NCI-H526 treated with DMSO at 0.1 percent for 48 hours (cell line): ENCODE measurements at places on chromosomes 16 and 17.

DNA sequence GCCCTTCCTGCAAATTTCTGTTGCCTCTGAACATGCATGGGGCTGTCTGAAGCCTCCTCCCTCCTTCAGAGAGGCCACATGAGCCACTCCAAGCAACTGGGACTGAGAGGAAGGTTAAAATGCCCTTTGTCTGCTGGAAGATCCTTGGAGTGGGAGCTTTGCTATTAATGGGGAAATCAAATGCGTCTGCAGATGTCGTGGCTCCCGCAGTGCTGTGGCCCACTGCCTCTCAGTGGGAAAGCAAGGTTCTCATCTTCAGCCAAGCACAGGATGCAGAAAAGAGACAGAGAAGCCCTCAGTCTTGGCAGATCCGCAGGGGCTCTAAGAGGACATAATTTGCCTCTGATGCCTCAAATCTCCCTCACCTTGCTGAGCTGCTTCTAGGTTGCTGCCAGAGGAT, 34.8 kb downstream of the PEMT start:
- no peak for DNase-seq

GRCh38 chr17:58527306-58527705, 12.9 kb upstream of the MTMR4 start:
- DNase-seq: no peak

DNA sequence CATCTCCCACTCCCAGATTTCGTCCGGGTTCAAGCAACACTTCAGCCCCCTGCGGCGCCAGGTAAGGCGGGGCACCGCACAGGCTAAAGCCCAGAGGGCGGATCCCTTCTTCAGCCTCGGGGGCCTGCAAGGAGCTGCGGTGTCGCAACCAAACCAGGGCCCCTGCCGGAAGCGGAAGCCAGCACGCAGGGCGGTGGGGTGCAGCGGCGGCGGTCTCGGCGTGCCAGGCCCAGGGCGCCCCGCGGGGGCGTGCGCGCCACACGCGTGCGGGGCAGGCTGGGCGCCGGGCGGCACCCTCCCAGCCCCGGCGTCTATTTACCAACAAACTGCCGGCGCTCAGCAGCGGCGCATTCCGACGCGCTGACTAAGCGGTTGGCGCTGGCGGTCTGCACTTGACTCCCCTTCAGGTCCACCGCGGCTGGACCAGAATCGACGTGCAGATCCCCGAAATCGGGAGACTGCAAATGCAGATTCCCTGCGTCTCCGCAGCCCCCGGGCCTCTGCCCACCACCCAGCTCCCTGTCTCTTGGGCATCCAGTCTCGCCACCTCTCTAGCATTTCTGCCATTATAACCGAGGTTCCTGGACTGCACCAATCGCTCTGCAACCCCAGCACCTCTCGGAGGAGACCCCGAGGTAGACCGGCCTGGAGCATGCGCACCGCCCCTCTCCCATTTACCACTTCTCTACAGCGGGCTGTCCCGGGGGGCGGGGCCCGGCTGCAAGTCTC, 421 bp upstream of the DLX4 start:
- peak; percentile 56 for DNase-seq

DNA sequence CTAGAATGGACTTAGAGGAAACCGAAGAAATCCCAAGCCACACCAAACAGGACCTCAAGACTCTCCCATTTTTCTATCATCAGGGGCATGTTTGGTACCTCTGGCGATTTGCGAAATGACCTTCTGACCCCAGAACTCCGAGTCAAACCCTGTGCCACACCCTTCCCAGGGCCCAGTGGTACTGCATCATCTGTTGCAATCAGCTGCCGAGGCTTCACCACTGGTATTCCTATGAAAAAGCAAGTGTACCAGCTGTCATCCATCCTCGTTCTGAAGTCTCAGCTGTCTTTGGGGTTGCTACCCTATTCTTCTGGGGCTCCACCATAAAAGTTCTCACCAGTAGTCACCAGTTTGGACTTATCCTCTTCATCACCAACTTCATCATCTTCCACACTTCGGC, 2.3 kb upstream of the RSKR start:
- no peak for DNase-seq

GRCh38 chr17:3693829-3694231, 2.1 kb downstream of the P2RX5 start:
- no peak for DNase-seq

DNA sequence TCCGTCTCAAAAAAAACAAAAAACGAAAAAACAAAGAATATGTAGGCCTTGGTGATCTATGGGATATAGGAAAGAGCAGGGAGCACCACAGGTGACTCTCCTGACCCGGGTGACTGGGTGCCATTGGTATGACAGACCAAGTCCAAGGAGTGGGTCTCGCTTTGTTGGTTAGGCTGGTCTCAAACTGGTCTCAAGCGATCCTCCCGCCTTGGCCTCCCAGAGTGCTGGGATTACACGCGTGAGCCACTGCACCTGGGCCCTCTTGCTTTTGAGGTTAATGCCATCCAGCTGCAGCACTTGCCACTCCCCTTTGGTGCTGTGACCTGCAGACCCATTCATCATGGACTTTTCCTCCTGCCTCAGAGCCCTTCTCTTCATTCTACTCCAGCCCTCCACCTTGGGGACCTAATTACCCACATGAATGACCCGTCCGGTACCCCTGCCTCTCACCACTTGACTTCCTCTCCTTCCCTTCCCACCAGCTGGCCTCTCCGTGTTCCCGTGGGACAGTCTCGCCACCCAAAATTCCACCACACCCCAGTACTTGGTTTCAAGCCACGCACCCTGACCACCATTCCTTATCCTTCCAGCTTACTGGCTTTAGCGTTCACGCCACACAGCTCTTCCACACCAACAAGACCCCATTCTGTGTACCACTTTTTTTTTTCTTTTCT, 3.2 kb upstream of the UBE2G1 start:
- no peak for DNase-seq

GRCh38 chr17:8192070-8192815, 2.3 kb upstream of the BORCS6 start:
- peak; percentile 83 for DNase-seq

DNA sequence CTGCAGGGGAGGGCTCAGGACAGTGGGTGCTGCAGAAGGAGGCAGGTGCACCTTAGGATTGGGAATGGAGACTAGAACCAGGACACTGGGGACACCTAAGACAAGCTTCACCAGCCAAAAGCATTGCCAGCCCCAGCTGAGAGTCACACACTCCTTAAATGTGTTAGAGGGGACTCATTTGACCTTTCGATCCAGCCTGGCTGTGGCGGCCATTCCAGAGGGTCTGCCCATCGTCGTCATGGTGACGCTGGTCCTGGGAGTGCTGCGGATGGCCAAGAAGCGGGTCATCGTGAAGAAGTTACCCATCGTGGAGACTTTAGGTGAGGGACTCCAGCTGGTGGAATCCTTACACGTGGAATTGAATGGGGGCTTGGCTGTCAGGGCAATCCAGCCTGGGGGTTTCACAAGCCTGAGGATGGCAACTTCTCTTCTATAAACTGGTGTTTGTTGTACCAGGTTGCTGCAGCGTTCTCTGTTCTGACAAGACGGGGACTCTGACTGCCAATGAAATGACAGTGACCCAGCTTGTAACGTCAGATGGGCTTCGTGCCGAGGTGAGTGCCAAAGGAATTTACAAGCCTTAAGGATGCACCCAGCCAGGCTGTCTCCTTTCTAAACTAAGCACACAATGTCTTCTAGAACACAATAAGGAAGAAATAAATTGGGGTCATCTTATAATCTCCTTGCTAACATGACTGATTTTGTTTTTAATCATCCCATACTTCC, 65.3 kb downstream of the MEAK7 start:
- no peak for DNase-seq

GRCh38 chr17:14458724-14459123, 157.8 kb downstream of the HS3ST3B1 start:
- no peak for DNase-seq
